ENCODE measurements at places on chromosomes 1 and 21. TPM values are rescaled to one million over a fixed set of nuclear protein-coding genes. Genes with fewer than 3 reads are reported as not detected.
A peak's percentile ranks its signal among the peaks of the same experiment; 100 is the strongest.

- DNase-seq = no peak
These were observed 1.6 kb upstream of the KDF1 start for GRCh38 chr1:26961826-26962225.

GUCA2B gene
- not detected for total RNA-seq

BLACAT1 gene
- total RNA-seq = 0.98 TPM

DNA sequence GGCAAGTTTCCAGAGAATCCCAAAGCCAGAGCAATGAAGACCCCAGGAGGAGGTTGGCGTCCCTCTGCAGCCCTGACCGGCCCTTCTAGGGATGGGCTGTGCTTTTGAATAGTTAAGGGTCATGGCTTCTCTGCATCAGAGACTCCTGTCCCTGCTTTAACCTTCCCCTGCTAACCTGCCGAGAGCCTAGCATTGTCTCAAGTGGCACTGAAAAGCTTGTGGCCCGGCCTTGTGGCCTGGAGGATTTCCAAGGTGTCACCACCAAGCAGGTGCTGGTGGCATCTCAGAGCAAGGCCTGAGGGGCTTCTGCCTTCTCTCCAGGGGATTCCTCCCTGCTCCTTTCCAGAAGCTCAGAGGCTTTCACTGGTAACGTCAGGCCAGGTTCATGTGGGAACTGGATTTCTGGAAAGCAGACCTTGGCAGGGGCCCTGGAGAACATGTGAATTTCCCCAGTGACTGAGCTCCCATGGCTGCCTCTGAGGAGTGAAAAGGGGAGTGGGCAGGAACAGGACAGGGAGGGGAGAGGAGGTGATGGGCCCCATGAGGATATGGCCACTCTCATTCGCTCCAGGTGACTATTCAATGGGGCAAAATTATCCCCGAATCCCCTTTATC, 409.9 kb downstream of the PTPRU start:
- peak; percentile 72 for DNase-seq

GBP1 gene
- total RNA-seq = 17.4 TPM

SERINC2 gene
- total RNA-seq = 17.4 TPM

CD84 gene
- 8.1 TPM for total RNA-seq

DNA sequence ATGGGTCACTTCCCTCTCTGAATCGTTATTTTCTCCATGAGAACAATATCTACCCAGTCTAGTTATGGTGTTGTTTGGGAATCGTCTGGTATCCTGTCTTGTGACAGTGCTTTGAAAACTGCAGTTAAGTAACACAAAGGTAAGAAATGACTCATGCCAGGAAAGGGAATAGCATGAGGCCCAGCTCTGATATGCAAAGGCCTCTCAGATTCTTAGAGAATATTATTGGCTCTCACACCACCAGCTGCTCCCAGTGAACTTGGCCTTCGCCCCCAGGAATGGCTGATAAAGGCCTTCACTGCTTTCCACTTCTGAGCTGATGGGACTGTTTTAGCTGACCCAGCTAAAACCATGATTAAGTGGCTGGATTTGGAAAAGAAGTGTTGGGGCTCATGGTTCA, 27.1 kb downstream of the NEK2 start:
- peak; percentile 74 for DNase-seq

- DNase-seq = no peak
These were observed 552 bp upstream of the GPR157 start for GRCh38 chr1:9129266-9130041.

- no peak for DNase-seq
These were observed 82.3 kb downstream of the CYYR1 start for GRCh38 chr21:26490771-26491170.

GRCh38 chr1:230502306-230502705, 76.2 kb upstream of the PGBD5 start:
- no peak for DNase-seq

TAS1R3 gene
- 0.74 TPM for total RNA-seq

ASPM gene
- 4.2 TPM for total RNA-seq

SEC22B gene
- total RNA-seq = 19.4 TPM

RNASEL gene
- total RNA-seq = 5.4 TPM

All from vagina (tissue), 2 donors.